ENCODE measurements at places on chromosomes 7 and 10. TPM values are rescaled to one million over a fixed set of nuclear protein-coding genes. Genes with fewer than 3 reads are reported as not detected.

- no peak for DNase-seq
Measured at GRCh38 chr10:132475086-132475485, 62.5 kb upstream of the INPP5A start.

- no peak for DNase-seq
Measured at GRCh38 chr7:47294556-47295222, 287.2 kb downstream of the TNS3 start.

- DNase-seq, result no peak
Measured at GRCh38 chr10:77261146-77261545, 376.5 kb downstream of the KCNMA1 start.

The RINT1 gene
- 9.3 TPM for total RNA-seq

The MKX gene
- 0.20 TPM for total RNA-seq

Measured in lung microvascular endothelial cell (primary cell).